GM12878 (cell line): ENCODE measurements at places on chromosomes 1 and 21. TPM values are rescaled to one million over a fixed set of nuclear protein-coding genes. Genes with fewer than 3 reads are reported as not detected.

The CFAP107 gene
- not detected in 2 replicates for total RNA-seq

The MAN1C1 gene
- total RNA-seq = 0.19 and 0.21 TPM in 2 replicates

The CRYAA gene
- not detected in 2 replicates for total RNA-seq

The CELA3A gene
- 7.6 and 9.0 TPM in 2 replicates for total RNA-seq

The TNFRSF4 gene
- total RNA-seq = 6.1 and 6.5 TPM in 2 replicates

The KLHL21 gene
- 11.0 and 12.2 TPM in 2 replicates for total RNA-seq

The TSPEAR gene
- not detected in 2 replicates for total RNA-seq

The RUNX3 gene
- 148 and 151 TPM in 2 replicates for total RNA-seq

The HPDL gene
- total RNA-seq = 54.6 and 60.2 TPM in 2 replicates

The LACTBL1 gene
- not detected in 2 replicates for total RNA-seq

- DNase-seq = no peak
These were observed 14.9 kb downstream of the MAPKAPK2 start for GRCh38 chr1:206699626-206700025.

- DNase-seq = no peak
These were observed 38.0 kb downstream of the CD58 start for GRCh38 chr1:116532671-116533428.

GRCh38 chr1:221946768-221947167, 204.9 kb upstream of the DUSP10 start:
- DNase-seq = no peak

- no peak for DNase-seq
These were observed 31.9 kb downstream of the H3-3A start for GRCh38 chr1:226094451-226094850.

GRCh38 chr1:220227393-220227792, 44.9 kb downstream of the RAB3GAP2 start:
- no peak for DNase-seq

DNA sequence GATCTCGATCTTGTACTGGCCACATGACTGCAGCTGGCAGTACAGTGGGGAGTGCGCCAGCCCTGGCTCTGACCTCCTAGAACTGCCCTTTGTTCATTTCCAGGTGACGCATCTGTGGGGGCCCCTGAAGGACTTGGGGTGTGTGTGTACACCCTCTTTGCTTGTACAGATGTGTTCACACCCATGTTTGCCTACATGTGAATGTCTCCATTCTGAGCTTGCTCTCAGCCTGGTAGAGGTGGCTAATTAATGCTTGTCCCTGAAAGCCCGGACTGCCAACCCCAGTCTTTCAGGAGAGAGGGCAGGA, 19.8 kb downstream of the TNFRSF1B start:
- no peak for DNase-seq

DNA sequence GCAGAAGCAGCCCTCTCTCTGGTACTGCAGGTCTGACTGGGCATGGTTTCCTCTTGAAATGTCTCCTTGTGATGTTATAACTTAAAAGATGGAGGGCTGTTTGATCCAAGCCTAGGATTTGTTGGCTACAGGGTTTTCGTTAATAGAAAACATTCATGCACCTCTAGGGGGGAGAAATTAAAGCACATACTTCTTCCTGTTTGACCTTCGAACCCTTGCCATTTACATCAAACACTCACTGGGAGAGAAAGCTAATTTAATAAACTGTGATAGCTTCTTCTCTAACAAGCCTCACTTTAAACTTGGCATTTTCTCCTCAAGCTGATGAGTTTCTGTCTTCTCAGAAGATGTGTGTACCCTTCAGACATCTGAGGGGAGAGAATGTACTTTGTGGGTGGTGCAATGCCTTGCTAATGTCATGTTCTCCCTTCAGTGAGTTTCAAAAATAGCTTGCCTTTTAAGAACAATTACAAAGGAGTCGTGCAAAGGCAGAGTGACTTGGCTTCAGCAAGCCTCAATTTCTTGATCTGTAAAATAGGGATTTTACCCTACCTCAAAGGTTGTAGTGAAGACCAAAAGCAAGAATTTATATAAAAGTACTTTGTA, 20.4 kb downstream of the CACHD1 start:
- no peak for DNase-seq

DNA sequence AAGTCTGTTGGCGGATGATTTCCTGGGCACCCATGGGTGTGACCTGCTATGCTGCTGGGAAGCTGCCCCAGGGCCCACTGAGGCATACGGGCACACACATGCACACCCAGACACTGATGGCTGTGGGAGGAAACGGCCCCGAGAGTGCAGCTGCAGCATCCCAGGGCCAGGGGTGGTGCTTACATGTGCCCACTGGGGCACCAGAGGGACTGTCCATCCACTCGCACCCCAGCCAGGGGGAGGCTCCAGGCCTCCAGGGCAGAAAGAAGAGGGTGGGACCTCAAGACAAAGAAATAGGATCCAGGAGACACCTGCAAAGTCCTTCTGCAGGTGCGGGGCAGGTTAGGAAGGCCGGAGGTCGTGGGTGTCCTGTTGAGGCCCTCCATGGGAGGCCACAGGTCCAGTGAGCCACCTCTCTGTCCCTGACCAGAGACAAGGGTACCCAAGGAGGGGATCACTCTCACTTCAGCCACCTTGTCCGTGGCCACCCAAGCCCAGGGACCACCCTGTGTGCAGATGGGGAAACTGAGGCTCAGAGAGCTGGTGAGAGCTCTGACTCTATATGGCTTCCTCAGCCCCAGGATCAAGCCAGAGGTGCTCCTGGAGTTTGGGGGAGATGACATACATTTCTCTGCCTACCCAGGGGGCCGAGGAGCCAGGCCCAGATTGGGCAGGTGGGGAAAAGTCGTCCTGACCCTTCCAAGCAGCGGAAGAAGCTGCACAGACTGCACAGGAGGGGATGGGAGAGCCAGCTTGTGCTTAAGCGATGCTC, 57.1 kb downstream of the WNT9A start:
- no peak for DNase-seq

GRCh38 chr21:34198231-34199120, 125.1 kb downstream of the MRPS6 start:
- peak; percentile 8 for DNase-seq

GRCh38 chr1:43719063-43719462, 11.7 kb downstream of the ST3GAL3 start:
- no peak for DNase-seq

GRCh38 chr1:244173769-244174168, 122.7 kb downstream of the ZBTB18 start:
- no peak for DNase-seq

GRCh38 chr1:200888349-200888838, 6.3 kb upstream of the INAVA start:
- DNase-seq = peak; percentile 85

DNA sequence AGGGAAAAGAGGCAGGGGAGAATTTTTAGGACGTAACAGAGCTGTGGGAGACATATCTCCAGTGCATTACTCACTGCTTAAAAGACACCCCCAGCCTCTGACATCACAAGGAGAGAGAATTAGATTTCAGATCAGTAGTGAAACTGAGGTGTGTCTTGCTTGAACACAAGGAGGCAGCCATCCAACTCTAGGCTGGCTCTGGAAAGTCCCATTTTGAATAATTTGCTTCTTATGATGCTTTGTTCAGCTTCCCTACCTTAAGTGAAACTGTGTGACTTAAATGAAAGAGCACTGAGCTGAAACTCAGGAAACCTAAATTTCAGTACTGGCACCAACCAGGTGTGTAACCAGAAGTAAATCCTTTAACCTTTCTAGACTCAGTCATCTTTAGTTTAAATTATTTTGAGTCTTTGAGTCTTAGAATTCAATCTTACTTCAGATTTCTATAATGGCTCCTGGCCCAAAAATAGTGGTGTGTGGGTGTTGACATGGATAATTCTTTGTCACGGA, 251.6 kb upstream of the SGIP1 start:
- DNase-seq = peak; percentile 98

DNA sequence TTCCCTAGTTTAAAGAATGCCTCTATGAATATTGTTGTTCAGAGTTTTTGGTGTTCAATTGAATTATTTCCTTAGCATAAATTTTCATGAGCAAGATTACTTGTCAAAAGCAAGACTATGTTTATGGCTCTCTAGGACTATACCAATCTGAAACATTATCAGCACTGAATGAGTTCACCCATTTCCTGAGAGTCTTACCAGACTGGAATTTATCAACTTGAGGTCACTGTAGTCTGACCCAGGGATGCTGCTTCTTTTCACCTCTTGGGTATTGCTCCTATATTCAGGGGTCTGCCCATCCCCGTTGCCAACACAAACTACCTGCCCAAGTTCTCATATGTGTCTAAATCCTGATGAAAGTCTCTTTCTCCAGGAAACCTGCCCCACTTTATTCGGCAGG, 42.6 kb downstream of the OPTC start:
- no peak for DNase-seq

DNA sequence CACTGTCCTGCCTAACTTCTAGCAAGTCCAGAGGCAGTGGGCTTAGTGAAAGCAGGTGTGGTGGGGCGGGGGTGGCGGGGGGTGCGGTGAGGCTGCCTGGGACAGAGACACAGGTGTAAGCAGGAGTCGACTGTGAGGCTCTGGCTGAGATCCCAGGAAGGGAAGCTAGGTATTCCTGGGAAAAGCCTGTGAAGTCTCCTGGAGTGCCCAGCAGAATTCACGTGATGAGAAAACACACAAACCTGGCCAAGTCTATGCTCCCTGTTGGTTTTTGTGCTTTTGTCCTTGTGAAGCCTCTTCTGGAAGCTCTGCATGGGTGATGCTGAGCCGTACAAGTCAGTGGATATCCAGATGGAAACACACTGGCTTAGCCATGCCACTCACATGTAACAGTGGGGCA, 5.3 kb downstream of the GALNT2 start:
- no peak for DNase-seq

DNA sequence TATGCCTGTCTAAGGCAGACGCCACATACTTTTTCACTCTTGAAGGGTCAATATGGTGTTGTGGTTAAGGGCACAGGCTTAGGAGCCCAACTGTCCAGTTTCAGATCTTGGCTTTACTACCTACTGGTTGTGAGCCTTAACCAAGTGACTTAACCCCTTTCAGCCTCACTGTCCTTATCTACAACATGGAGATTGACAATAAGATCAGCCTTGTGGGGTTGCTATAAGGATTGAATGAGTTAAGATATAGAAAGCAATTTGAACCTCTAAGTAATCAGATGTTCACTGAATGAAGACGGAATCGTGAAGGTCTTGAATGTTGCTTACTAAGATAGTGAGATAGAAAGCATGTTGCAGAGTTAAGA, 121.3 kb upstream of the JUN start:
- no peak for DNase-seq

GRCh38 chr1:62175568-62176179, 19.0 kb upstream of the L1TD1 start:
- DNase-seq = no peak

GRCh38 chr1:44677201-44677766, 2.8 kb downstream of the ARMH1 start:
- no peak for DNase-seq
